ENCODE measurements at places on chromosomes 2 and 18. TPM values are rescaled to one million over a fixed set of nuclear protein-coding genes. Genes with fewer than 3 reads are reported as not detected.

DNA sequence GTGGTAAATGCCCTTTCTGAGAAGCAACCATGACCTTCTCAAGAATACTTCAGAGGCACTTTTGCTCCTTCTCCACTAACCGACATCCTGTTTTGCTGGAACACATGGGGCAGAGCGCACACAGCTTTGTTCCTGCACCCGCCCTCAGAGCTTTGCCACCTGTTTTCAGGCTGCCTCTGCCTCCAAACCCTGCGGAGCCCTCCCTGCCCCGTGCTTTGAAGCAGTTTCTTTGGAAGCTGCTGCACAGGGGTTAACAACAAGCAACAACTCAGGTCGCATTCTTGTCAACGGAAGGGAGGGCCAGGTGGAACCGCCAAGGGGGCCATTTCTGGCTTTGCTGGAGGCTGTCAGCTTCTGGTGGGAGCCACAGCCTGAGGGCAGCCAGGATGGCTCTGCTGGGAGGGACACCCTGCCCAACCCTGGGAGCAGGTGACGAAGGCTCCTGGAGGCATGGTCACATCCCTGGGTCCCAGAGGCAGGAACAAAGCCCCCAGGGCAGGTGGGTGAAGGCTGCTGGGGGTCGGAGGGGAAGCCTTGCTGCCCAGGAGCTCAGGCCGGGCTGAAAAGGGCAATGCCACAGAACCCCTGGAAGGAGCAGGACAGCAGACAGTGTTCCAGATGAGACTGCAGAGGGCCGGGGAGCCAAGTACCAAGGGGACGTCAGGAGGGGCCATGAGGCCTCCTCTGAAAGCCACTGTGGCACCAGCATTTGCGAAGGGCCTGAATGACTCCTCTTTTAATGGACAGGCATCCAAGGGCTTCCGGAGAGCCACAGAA lies 46.8 kb downstream of the MRPS5 start:
- no peak for DNase-seq
- no peak overlapping the region for H3K4me3 ChIP-seq
- peaks cover 10% of the 10 kb centered on the region for H3K4me1 ChIP-seq
- no peak overlapping the region for H3K27ac ChIP-seq

DNA sequence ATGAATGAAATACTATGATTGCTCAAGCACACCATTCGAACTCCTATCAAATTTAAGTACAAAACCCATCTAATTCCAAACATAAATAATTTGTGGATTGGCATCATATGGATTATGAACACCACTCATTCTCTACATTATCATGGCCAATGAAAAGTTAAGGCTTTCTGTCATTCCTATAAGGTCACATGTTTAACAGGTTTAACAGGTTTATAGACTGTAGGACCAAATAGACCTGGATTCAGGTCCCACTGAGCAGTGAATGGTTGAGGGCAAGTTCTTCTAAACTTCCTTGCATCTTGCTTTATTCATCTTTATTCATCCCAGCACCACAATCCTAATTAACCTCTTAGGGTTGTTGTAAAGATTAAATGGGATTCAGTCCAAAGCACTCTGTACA lies 33.4 kb downstream of the FBXO36 start:
- no peak overlapping the region for H3K27ac ChIP-seq
- no peaks in the 10 kb centered on the region for H3K36me3 ChIP-seq
- DNase-seq, result no peak
- no peaks in the 10 kb centered on the region for H3K4me1 ChIP-seq
- no peaks in the 10 kb centered on the region for H3K27me3 ChIP-seq

- H3K27ac ChIP-seq, result no peak overlapping the region
- H3K4me3 ChIP-seq, result no peak overlapping the region
- no peaks in the 10 kb centered on the region for H3K36me3 ChIP-seq
Observed at GRCh38 chr18:48393170-48393569, 16.0 kb downstream of the ZBTB7C start.

DNA sequence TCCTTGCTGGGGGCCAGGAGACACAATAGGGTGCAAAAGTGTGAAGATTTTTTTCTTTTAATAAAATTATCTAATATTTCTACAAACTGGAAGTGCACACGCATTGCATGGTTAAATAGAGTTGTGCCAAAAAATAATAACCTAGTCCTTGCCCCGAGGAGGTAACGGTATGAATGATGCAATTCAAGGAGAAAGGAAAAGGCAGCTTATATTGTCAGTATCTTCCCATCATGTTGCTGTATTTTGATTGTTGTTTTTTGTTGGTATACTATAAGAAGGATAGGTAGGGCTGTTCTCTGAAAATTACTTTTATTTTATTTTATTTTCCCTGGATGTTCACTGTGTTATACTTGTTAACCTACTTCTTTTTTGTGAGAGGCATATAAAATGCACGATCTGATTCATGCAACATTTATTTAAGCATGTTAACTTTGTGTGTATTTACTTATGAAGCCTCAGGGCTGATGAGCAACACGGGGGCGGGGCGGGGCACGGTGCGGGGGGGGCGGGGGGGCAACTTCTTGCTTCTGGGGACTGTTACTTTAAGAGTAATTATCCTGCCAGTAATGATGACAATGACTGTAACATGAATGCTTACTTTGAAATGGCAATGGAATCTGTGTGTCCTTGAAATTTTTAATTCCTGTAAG lies 118.6 kb downstream of the AQP4 start:
- no peak overlapping the region for H3K27ac ChIP-seq
- no peak for DNase-seq
- H3K27me3 ChIP-seq, result peaks cover 10% of the 10 kb centered on the region
- H3K36me3 ChIP-seq, result no peaks in the 10 kb centered on the region
- peaks cover 4% of the 10 kb centered on the region for H3K4me1 ChIP-seq

ANKRD62 gene
- not detected for total RNA-seq

FBXO41 gene
- total RNA-seq, result 25.7 TPM

TBR1 gene
- 0.02 TPM for total RNA-seq

GRCh38 chr2:33264766-33265165 lies 211.7 kb upstream of the RASGRP3 start:
- H3K4me3 ChIP-seq, result no peak overlapping the region
- DNase-seq, result no peak
- no peaks in the 10 kb centered on the region for H3K4me1 ChIP-seq
- H3K36me3 ChIP-seq, result no peaks in the 10 kb centered on the region

DNA sequence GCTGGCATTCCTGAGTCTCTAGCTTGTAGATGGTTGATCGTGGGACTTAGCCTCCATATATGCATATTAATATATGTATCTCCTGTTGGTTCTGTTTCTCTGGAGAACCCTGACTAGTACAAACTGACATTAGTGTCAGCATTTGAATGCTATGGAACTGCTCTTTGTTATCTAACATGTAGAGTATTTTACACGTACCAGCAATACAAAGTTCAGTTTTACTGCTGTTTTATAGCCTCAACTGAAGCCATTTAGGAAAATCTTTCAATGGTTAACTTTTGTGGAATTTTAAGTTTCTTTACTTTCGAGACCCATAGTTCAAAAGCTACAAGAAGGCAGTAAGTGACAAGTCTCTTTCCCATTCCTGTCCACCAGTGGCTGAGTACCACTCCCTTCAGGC lies 418.4 kb downstream of the NUP35 start:
- H3K27me3 ChIP-seq, result no peaks in the 10 kb centered on the region
- no peak for DNase-seq
- H3K4me1 ChIP-seq, result peaks cover 7% of the 10 kb centered on the region

EIF4E2 gene
- total RNA-seq, result 67.2 TPM

GRCh38 chr2:10410001-10410822 lies 37.9 kb downstream of the ODC1 start:
- no peaks in the 10 kb centered on the region for H3K27me3 ChIP-seq
- H3K4me3 ChIP-seq, result peak overlapping the region; percentile 74
- H3K27ac ChIP-seq, result peak overlapping the region; percentile 92
- peaks cover 3% of the 10 kb centered on the region for H3K36me3 ChIP-seq

DNA sequence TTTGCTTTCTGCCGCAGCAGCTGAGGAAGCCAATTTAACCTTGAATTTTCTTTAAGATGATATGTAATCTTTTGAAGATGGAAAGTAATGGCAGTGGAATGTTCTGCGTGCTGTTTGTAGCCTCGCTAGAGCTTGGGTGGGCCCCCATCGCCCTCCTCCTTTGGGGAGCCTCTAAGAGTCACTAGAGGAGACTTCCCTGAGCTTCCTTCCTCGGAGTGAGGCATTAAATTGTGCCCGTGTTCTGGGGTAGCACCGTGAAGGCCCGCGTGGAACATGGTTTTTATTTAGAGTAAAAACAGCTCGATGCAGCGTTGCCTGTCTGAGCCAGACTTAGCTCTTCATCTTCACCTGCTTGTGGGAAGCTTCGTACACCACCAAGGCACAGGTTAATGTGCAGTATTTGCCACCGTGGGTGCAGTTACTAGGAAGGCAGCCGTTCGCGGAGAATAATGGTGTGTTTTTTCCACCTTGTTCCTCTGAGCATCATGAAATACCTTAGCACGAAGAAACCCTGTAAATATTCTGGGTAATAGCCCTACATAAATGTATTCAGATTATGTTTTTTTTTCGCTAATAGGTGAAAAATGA lies 38.5 kb downstream of the NCK2 start:
- no peak overlapping the region for H3K4me3 ChIP-seq
- peaks cover 82% of the 10 kb centered on the region for H3K4me1 ChIP-seq
- no peak for DNase-seq

DNA sequence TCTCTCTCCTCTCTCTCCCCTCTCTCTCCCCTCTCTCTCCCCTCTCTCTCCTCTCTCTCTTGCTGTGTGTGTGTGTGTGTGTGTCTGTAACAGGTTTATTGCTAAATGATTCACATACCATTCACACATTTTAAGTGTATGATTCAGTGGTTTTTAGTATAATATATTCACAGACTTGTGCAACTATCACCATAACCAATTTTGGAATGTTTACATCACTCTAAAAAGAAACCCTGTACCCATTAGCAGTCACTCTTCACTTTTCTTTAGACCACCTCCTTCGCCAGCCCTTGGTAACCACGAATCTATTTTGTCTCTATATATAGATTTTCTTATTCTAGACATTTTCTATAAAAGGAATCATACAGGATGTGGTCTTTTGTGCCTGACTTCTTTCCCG lies 11.4 kb downstream of the THNSL2 start:
- H3K36me3 ChIP-seq, result no peaks in the 10 kb centered on the region
- no peak for DNase-seq
- peak overlapping the region; percentile 20 for H3K27ac ChIP-seq
- peaks cover 20% of the 10 kb centered on the region for H3K4me1 ChIP-seq
- no peak overlapping the region for H3K4me3 ChIP-seq

GRCh38 chr2:168466190-168466737 lies 10.2 kb downstream of the CERS6 start:
- no peaks in the 10 kb centered on the region for H3K27me3 ChIP-seq
- peaks cover 62% of the 10 kb centered on the region for H3K4me1 ChIP-seq
- H3K36me3 ChIP-seq, result no peaks in the 10 kb centered on the region
- no peak for DNase-seq
- H3K27ac ChIP-seq, result no peak overlapping the region

- no peaks in the 10 kb centered on the region for H3K27me3 ChIP-seq
- H3K36me3 ChIP-seq, result no peaks in the 10 kb centered on the region
- peak; percentile 9 for DNase-seq
- H3K4me1 ChIP-seq, result peaks cover 11% of the 10 kb centered on the region
Observed at GRCh38 chr2:217802876-217803652, 199.7 kb downstream of the TNS1 start.

GRCh38 chr2:161406316-161406715 lies 9.8 kb upstream of the TBR1 start:
- no peak for DNase-seq
- no peaks in the 10 kb centered on the region for H3K27me3 ChIP-seq
- no peak overlapping the region for H3K4me3 ChIP-seq
- no peaks in the 10 kb centered on the region for H3K4me1 ChIP-seq

DNA sequence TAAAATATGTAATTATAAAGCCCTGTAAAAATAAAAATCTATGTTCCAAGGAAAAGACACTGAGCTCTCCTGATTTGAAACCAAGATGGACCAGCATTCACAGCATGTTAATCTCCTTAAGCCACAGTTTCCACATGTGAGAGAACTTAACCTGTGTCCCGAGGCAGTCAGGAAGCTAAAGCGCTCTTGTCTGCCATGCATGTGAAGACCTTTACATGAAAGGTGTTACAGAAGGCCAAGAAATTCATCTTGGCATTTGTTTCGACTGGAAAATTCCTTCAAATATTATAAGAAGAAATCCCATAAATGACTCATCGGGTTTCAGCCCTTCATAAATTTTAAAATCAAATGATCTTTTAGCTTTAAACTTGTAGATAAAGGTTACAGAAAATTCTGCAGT lies 328.6 kb downstream of the CDH2 start:
- no peak overlapping the region for H3K4me3 ChIP-seq
- H3K4me1 ChIP-seq, result no peaks in the 10 kb centered on the region
- DNase-seq, result no peak
- H3K27me3 ChIP-seq, result no peaks in the 10 kb centered on the region
- no peak overlapping the region for H3K27ac ChIP-seq

GRCh38 chr2:144730711-144731110 lies 210.8 kb upstream of the ZEB2 start:
- H3K36me3 ChIP-seq, result no peaks in the 10 kb centered on the region
- no peak overlapping the region for H3K4me3 ChIP-seq
- H3K27ac ChIP-seq, result no peak overlapping the region
- no peaks in the 10 kb centered on the region for H3K27me3 ChIP-seq

ADNP2 gene
- total RNA-seq, result 19.7 TPM

EVX2 gene
- total RNA-seq, result not detected

- H3K36me3 ChIP-seq, result peaks cover 76% of the 10 kb centered on the region
- no peak for DNase-seq
- no peaks in the 10 kb centered on the region for H3K27me3 ChIP-seq
- peaks cover 23% of the 10 kb centered on the region for H3K4me1 ChIP-seq
Observed at GRCh38 chr2:118102433-118103082, 14.3 kb downstream of the INSIG2 start.

DNA sequence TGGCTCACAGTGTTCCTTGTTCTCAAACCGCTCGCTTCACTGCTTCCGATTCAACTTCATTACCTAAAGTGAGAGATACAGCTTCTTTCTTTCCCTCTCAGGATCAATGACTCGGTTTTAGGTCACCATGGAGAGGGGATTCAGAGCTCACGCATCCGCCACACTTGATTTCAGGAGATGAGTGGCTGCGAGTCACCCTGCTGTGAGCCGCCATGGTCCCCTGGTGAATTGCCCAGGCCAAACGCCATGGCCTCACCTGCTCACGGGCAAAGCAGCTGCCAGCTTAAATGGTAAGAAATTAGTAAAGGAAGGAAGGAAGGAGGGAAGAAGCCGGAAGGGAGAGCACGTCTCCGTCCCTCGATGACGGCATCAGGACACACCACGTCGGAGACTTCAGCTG lies 60.5 kb downstream of the ADNP2 start:
- no peak for DNase-seq
- H3K4me3 ChIP-seq, result no peak overlapping the region
- peaks cover 33% of the 10 kb centered on the region for H3K27me3 ChIP-seq
- H3K4me1 ChIP-seq, result peaks cover 2% of the 10 kb centered on the region

DNA sequence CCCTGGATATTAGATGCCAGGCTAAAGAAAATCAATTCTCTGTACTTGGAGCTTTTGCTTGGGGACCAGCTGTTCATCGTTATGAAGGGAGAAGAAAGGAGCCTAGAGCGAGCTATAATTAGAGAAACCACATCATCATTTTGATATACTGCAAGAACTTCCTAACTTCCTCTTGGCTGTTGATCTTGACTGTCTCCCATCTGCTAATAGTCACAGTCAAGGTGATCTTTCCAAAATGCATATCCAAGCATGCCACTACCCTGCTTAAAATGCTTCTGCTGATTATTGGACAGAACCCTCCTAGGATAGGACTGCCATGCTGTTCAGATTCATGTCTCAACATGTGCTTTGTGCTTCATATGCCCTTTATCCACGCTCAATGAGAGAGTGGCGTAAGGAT lies 54.8 kb downstream of the RAPGEF4 start:
- H3K4me3 ChIP-seq, result no peak overlapping the region
- H3K4me1 ChIP-seq, result no peaks in the 10 kb centered on the region

GRCh38 chr2:160417745-160418397 lies 75.7 kb downstream of the RBMS1 start:
- H3K27ac ChIP-seq, result no peak overlapping the region
- H3K4me1 ChIP-seq, result peaks cover 8% of the 10 kb centered on the region
- no peaks in the 10 kb centered on the region for H3K36me3 ChIP-seq
- no peak for DNase-seq
